ENCODE measurements at places on chromosomes 5 and 9.
A peak's percentile ranks its signal among the peaks of the same experiment; 100 is the strongest.

- peak; percentile 8 for DNase-seq
Observed at GRCh38 chr5:112757468-112758208, 20.0 kb downstream of the APC start.

GRCh38 chr9:29717631-29718030 is 2144.3 kb upstream of the C9orf72 start:
- DNase-seq, result no peak

GRCh38 chr5:14472986-14473567 is 108.5 kb upstream of the OTULINL start:
- DNase-seq, result peak; percentile 49

- DNase-seq, result peak; percentile 45
Observed at GRCh38 chr9:136808806-136809158, 1.0 kb downstream of the RABL6 start.

DNA sequence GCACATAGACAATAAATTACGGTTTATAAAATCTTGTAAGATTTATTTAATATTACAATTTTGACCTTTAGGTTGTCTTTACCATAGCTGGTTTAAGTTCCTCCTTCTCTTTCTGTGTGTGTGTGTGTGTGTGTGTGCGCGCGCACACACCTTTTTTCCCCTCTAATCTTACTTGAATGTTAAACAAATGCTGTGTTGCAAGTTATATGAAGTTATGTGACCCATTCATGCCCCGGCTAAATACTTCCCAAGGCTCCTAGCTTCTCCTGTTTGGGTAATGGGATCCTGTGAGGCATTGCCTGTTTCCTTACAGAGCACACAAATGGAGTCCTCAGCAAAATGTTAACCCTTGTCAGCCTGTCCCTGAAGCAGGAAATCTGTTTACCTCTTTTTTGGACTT is 125.6 kb upstream of the ZNF608 start:
- DNase-seq, result no peak

GRCh38 chr5:122312591-122313406 is 762 bp downstream of the SNCAIP start:
- DNase-seq, result no peak

GRCh38 chr9:28001096-28001495 is 427.8 kb upstream of the C9orf72 start:
- DNase-seq, result no peak

GRCh38 chr5:78811866-78812265 is 163.3 kb upstream of the LHFPL2 start:
- DNase-seq, result peak; percentile 12

- no peak for DNase-seq
Observed at GRCh38 chr9:130284249-130284625, 18.7 kb downstream of the HMCN2 start.

- DNase-seq, result no peak
Observed at GRCh38 chr5:122356855-122357254, 44.8 kb downstream of the SNCAIP start.

- no peak for DNase-seq
Observed at GRCh38 chr5:10856683-10857337, 95.8 kb upstream of the DAP start.

DNA sequence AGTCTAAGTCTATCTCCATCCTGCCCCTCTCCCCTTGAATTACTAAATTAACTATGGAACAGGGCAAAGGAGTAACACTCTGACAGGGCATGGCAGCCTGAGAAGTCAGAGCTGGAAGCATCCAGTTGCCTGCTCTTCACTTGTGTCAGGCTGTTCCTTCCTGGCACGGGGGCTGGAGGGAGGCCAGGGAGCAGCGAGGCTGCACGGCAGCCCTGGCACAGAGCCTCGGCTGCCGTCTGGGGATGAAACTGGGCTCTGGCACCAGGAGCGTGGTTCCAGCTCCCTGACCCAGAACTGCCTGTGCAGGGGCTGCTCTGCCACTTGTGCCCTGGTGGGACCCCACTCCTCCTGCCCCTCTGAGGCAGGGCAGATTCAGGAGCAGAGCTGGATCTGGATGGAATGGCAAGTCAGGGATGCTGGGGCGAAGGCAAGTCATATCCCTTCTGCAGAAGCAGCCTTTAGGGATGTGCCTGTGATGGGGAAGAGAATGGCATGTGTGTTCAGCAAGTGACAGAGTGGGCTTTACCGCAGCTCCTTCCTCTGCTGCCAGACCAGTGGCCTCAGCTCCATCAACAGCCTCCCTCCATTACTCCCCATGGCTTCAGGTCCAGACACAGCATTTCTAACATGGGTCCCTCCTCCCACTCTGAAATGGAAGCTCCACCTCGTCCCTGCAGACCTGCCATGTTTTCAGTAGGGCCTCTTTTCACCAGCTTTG is 42.2 kb upstream of the PDE8B start:
- DNase-seq, result no peak

DNA sequence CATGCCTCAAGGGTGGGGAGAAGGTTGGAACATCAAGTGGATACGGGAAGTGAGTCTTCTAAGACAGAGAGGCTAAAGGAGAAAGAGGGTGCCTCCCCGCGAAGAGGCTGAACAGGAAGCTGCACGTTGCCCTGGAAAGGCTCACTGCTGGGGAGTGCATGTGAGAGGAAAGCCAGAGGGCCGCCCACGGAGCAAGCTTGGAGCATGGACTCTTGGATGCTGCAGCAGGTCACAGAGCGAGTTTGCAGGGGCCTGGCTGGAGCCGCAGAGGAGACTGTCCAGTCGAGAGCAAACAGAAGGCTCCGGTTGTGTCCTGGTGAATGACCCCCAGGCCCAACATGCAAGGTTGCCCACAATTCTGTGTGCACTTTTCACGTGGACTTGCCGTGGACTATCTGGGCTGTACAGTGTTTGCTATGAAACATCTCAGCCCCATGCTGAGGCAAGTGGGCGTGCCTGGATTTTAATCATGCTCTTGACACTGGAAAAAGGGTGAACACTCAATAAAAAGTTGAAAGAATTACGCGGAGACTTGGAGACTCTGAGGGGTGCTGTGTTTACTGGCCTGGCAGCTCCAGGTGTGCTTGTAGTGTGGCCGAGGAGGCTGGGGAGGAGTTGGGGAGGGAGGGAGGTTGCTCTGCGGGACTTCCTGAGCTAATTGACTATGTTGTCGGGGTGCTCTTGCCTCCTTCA is 54.5 kb upstream of the GARNL3 start:
- no peak for DNase-seq

- no peak for DNase-seq
Observed at GRCh38 chr9:104555521-104555920, 13.4 kb upstream of the OR13C8 start.

- DNase-seq, result no peak
Observed at GRCh38 chr5:146042628-146043279, 62.6 kb downstream of the PLAC8L1 start.

GRCh38 chr9:25918761-25919160 is 240.5 kb upstream of the TUSC1 start:
- DNase-seq, result no peak

GRCh38 chr9:134333234-134333873 is 7.1 kb downstream of the RXRA start:
- DNase-seq, result no peak

GRCh38 chr9:41229408-41230401 is 40.6 kb upstream of the ZNG1F start:
- DNase-seq, result no peak

DNA sequence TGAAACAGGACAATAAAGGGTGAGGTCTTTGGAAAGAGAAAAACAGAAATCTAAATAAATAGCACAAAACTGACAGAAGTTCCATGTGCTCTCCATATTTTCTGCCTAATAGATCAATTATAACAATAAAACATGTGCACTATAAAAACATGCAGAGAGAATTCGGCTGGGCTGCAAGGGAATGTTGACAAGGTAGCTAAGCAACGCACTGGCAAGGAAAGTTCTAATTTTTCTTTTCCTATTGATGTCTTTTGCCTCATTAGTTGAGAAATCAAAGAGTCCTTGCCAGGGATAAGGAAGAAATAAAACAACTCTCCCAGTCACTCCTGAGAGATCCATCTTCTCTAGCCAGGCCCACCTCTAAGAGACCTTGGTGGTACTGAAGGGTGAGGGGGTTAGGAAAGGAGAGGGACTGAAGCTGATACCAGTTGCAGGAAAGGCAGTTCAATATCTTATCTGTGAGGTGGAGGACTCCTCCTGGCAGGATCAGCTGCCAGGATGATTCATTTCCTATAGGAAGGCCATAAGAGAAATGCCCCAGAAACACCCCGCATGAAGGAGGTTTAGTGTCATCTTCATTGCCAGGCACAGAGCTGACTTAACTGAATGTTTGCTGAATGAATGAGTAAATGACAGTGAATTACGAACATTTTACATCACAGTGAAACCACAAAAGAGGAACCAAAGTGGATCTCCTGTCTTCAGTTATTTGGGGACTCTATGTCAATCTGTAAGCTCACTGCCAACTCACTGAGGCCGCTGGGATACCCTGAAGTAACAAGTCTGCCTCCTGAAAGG is 63.7 kb upstream of the IFNK start:
- DNase-seq, result no peak

DNA sequence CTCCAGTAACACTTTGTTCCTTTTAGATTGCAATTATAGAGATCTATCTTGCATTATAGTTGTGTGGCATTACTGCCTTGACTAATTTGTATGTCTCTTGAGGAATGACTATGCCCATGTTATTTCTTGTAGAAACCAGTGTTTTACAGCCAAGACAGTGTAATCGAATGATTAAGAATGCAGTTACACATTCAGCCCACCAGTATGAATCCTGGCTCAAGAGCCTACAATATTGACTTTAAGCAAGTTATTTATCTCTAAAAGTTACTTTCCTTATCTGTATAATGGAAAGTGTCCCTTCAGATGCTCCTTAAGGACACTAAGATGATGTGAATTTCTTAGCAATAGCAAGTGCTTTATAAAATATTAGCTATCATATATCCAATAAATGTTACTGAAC is 9.7 kb upstream of the SNX24 start:
- DNase-seq, result no peak

DNA sequence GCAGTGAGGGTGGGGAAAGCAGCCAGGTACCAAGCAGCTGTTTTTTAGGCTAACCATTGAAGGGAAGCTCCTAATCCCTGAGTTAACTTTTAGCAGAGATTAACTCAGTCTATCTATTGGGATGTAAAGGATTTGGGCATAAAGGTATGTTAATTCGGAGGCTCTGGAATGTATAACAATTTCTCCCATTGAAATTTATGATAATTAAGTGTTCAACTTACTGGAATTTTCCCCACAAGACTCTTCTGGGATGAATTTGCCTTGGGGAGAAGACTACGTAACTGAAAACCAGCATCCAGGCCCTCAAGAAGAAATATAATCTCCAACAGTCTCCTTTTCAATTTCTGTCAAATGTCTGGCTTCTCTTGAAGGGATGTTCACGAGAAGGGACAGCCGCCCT is 23.6 kb downstream of the ZFP62 start:
- no peak for DNase-seq

DNA sequence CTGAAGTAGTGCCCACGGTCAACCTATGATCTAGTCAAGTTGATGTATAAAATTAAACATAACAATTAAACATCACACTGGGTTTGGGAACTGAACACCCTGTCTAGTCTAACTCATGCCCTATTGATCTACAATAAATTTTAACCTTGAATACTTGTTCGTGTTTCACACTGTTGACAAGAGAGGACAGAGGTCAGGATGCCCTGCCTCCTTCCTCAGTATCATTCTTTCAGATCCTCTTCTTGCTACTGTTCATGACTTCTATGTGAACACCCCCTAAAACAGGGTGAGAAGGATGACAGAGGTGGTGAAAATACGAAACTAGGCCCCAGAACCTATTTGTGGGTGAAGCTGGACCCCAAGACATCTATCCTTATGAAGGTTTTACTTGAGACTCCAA is 8.1 kb upstream of the MAT2B start:
- no peak for DNase-seq

DNA sequence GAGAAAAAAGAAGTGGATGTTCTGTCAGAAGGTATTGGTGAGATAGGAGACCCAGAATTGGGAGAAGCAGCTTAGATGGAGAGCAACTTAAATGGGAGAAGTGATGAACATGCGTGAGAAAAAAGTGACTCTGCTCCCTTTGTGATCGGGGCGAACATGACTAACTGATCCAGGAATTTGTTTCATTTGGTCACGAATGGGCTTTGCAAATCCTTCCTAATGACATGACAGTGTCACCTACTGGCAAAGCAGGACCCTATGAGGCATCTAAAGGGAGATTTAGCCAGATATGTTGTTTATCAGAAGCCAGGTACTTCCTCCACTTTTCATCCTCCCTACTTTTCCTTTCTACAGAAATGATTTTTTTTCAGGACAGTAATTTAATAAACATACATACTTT is 787.4 kb upstream of the RGMB start:
- no peak for DNase-seq

DNA sequence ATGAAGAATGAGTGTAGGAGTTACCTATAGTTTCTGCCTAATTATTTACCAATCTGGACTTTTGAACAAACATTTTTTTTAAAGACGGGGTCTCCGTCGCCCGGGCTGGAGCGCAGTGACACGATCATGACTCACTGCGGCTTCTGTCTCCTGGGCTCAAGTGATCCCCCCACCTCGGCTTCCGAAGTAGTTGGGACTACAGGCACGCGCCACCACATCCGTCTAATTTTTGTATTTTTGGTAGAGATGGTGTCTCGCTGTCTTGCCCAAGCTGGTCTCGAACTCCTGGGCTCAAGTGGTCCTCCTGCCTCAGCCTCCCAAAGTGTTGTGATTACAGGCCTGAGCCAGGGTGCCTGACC is 1.5 kb downstream of the CTNNA1 start:
- no peak for DNase-seq

DNA sequence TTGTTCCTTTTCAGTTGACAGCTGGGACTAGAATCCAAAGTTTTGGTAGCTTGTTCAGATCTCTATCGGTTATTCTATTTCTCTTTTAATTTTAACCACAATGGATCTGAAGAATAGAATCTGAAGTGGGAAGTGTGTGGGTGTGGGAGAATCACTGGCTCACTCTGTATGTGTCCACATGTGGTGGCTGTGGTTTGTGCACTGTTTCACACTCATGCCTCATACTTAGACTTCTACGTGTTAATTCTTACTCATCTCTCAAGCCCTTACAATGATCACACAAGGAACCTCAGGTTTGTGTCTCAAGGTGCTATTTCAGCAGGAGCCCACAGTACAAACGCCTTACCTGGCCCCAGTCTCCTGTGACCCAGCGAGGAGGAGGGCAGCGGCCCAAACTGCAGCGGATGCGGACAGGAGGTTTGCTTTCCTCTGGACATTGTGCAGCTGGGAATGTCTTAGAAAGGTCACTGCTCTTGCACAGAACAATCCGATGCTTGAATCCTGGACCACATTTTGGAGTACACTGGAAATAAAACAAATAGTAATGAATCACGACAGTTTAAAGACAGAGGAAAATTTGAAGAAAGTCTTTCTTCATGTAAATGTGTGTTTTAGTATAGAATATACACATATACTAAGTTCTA is 309.1 kb downstream of the ADAMTS6 start:
- no peak for DNase-seq

All from NCI-H2081 (cell line).